Activated CD4-positive, alpha-beta T cell treated with anti-CD3 and anti-CD28 coated beads for 36 hours (primary cell): ENCODE measurements at places on chromosomes 1 and 21. TPM values are rescaled to one million over a fixed set of nuclear protein-coding genes. Genes with fewer than 3 reads are reported as not detected.

DNA sequence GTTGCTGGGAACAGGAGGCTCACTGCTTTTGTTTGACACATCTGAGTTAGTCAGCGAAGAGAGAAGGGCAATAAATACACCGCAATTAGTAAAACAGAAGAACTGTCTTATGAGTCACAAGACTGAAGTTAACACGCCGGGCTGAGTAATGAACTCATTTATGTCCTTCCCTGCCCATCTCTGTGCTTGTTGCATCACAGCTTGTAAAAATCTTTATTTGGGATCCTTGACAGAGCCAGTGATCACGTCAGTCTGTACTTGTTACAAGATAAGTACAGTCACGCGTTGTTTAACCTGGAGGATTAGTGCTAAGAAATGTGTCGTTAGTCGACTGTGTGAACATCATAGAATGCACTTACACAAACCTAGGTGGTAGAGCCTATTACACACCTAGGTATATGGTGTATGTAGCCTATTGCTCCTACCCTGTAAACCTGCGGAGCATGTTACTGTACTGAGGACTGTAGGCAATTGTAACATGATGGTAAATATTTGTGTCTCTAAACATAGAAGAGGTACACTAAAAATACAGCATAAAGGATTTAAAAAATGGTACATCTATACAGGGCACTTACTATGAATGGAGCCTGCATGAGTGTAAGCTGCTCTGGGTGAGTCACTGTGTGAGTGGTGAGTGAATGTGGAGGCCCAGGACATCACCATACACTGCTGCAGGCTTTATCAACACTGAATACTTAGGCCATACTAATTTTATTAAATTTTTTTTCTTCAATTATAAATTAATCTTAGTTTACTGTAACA lies 272.2 kb downstream of the TNR start:
- peaks cover 26% of the 10 kb centered on the region for H3K27me3 ChIP-seq
- no peaks in the 10 kb centered on the region for H3K4me1 ChIP-seq
- H3K36me3 ChIP-seq, result no peaks in the 10 kb centered on the region
- no peak overlapping the region for H3K4me3 ChIP-seq
- DNase-seq, result peak; percentile 9
- no peak overlapping the region for H3K27ac ChIP-seq

GRCh38 chr1:32239337-32239736 lies 7.7 kb upstream of the FAM167B start:
- H3K4me1 ChIP-seq, result peaks cover 19% of the 10 kb centered on the region
- no peak for DNase-seq

Gene ALG14
- 7.3 TPM for total RNA-seq

Gene FTCD
- 0.23 TPM for total RNA-seq

DNA sequence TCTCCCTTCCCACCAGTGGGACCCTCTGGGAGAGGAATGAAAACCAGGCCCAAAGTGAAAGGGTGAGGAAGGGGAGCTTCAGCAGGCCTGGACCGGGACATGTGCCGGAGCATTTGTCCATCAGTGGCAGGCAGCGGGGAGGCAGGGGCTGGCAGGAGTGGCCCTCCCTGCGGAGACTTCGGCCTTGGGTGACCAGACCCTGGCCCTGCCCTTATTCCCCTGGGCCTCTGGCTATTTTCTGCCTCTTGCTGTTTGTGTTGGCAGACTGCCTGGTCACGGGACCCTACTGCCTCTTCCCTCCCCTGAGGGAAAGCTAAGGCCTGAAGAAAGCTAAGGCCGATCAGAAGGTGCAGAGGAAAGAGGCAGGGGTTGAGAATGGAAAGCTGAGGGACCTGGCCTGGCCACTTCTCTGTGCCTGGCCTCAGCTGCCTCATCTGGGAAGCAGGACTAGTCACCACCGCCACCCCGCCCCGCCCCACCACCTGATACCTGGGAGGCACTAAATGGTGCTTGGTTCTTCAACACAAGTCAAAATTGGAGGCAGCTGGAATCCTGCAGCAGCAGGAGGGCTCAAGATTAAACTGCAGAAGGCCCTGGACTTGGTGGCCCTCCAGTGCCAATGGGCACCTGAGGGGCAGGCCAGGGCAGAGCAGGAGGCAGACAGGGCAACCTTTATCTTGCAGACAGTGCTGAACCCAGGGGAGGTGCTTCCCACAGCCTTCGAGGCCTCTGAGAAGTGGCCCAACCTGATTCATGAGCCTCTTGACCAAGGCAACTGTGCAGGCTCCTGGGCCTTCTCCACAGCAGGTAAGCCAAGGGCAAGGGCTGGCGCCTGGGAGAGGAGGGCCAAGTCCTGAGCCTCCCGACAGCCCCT lies 7.9 kb downstream of the TINAGL1 start:
- H3K4me3 ChIP-seq, result no peak overlapping the region
- H3K4me1 ChIP-seq, result peaks cover 2% of the 10 kb centered on the region
- peaks cover 10% of the 10 kb centered on the region for H3K27me3 ChIP-seq
- no peak overlapping the region for H3K27ac ChIP-seq

DNA sequence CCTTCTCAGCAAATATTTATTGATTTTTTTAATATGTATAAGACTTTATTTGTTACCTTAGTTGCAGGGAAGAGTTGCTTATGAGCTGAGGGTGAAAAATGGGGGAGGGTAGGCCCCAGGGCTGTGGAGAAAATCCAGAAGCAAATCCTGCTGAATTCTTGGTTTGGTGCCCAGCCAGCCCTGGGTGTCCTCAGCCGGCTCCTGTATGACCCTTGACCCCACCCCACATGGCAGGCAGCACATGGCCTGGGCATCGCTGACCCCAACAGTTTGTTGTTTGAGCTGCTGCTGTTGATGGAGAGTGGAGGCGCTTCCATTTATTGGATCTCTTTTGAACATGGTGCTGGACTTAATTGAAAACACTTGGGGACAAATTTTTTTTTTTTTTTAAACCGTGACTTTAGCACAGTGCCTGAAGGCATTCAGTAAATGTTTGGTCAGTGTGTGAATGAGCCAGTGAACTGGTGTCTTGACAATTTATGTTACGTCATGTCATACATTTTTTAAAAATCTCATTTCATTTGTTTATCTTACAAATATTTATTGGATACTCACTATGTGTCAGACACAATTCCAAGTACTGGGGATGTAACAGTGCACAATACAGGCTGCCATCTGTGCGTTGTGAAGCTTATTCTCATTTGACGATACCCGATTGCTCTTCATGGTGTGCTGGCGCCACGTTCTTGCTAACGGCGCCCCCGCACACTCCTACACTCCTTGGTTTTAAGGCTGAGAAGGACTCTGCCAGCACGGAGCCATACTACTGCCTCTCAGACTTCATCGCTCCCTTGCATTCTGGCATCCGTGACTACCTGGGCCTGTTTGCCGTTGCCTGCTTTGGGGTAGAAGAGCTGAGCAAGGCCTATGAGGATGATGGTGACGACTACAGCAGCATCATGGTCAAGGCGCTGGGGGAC lies 98.8 kb downstream of the MTR start:
- no peak overlapping the region for H3K27ac ChIP-seq
- peaks cover 65% of the 10 kb centered on the region for H3K36me3 ChIP-seq
- DNase-seq, result no peak
- H3K4me3 ChIP-seq, result no peak overlapping the region

Gene RPE65
- not detected for total RNA-seq

Gene SERINC2
- total RNA-seq, result 0.14 TPM

Gene OR10X1
- not detected for total RNA-seq

DNA sequence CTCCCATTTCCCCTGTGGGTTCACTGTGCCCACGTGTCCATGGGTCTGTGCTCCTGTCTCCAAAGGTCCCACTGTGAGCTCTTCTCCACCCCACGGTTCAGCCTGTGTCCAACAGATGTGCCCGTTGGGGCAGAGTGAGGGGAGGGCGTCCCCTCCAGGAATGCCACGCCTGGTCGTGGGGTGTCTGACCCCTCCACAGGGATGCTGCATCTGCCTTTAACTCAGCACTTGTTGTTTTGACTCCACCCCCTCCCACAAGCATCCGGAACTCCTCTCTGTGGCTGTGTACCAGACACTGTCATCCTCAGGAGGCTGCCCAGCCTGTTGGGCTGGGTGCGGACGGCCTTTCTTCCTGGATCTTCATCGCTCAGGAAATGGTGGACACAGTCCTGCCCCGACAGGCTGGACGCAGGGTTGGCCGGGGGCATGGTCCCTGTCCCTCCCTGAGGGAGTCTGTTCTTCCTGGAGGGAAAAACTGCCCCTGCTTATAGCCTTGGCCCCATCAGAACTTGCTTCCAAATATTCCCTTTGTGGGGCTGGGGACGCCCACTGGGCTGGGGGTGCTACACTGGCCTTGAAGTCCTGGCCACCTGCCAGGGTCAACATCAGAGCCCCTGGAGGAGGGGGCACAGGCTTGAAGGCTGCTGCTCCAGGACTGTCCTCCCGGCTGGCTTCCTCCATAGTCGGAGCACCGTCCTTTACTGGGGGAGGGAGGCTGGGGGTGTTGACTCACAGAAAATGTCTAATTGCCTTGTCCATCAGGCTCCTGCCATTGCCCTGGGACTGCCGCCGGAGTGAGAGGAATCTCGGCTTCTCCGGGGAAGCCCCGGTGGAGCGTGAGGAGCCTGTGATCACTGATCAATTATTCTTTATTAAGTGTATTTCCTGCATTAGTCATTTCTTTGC lies 182.0 kb upstream of the C1orf174 start:
- no peak for DNase-seq
- no peak overlapping the region for H3K27ac ChIP-seq
- H3K4me3 ChIP-seq, result no peak overlapping the region
- H3K4me1 ChIP-seq, result no peaks in the 10 kb centered on the region

- H3K36me3 ChIP-seq, result peaks cover 23% of the 10 kb centered on the region
- no peaks in the 10 kb centered on the region for H3K27me3 ChIP-seq
- H3K4me3 ChIP-seq, result peak overlapping the region; percentile 81
These were observed 4.6 kb downstream of the ID3 start for GRCh38 chr1:23554481-23555269.

DNA sequence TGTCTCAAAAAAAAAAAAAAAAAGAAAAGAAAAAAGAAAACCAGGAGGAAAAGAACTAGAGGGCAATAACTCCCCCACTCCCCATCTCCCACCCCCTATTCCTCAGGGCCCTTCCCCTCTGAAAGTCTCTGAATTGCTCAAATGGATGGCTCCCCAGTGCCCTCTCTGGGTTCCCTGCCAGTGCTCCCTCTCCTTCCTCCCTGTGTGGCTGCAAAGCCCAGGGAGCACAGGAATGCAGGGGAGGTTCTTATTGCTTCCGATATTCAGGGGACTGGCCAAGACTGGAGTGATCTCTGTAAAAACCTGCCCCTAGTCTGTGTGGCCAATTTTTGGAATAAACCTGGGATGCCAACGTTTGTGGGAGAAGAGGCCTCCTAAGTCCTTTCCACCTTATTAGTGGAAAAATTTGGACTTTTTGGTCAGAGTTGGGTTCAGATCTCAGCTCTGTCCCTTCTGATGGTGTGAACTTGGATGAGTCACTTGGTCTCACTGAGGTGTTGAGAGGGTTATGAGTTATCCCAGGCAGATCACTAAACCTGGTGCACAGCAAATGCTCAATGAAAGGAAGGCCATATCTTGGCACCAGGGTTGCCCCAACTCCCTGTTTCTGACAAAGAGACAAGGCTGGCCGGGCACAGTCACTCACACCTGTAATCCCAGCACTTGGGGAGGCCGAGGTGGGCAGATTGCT lies 13.4 kb upstream of the ARHGEF10L start:
- no peak overlapping the region for H3K4me3 ChIP-seq
- H3K27me3 ChIP-seq, result peaks cover 23% of the 10 kb centered on the region
- DNase-seq, result no peak
- no peaks in the 10 kb centered on the region for H3K4me1 ChIP-seq
- no peaks in the 10 kb centered on the region for H3K36me3 ChIP-seq
- no peak overlapping the region for H3K27ac ChIP-seq

DNA sequence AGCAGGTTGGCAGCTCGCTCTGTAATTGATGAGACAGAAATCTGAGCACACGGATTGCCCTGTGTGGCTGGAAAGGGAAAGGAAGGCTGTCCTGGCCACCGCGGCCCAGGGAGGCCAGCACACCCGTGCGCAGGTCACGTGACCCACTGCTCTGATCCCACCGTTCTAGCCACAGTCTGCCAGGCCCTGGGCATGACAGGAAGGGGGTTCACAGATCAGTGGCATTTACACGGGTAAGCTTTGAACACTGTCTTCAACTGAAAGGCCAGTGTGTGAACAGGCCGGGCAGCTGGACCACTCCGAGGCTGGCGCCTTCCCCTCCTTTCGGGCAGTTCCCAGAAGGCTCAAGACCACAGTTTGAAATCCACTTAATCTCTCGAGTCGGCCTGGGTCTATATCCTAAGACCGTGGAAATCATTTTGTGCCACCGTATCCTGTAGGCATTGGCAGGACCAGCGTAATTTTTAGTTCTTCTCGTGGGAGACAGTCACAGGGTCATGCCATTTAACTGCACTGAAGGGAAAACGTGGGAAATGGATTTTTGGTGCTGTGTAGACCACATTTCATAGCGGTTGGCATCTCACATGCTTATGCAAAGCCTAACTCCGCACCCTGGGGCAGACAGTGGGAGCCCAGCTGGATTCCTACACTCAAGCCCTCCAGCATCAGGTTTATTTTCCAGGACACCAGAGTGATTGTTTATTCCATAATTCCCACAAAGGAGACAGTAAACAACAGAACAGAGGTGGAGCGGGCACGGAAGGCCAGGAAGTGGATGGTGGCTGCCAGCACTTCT lies 3.1 kb upstream of the ADARB1 start:
- no peak overlapping the region for H3K27ac ChIP-seq
- H3K4me3 ChIP-seq, result no peak overlapping the region
- H3K27me3 ChIP-seq, result no peaks in the 10 kb centered on the region
- no peaks in the 10 kb centered on the region for H3K36me3 ChIP-seq
- H3K4me1 ChIP-seq, result peaks cover 13% of the 10 kb centered on the region

GRCh38 chr1:85030536-85030935 lies 17.8 kb downstream of the MCOLN3 start:
- peaks cover 10% of the 10 kb centered on the region for H3K4me1 ChIP-seq
- DNase-seq, result no peak
- no peak overlapping the region for H3K27ac ChIP-seq
- no peaks in the 10 kb centered on the region for H3K36me3 ChIP-seq
- no peak overlapping the region for H3K4me3 ChIP-seq

Gene MTARC2
- not detected for total RNA-seq

DNA sequence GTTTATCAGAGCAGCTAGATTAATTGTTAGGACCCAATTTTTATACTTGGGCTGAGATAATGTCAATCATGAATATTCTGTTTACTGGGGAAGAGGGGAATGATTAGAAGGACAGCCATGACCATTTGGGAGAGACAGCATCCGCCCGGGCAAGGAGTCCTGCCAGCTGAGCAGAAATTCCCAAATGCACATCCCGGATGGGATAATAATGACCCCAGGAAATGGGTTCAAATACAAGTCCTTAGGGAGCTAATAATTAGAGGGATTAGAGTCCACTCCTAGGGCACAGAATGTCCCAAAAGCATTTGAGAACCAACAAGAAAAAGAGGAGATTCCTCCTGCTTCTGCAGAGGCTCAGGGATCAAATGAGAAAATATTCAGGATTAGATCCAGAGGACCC lies 115.9 kb downstream of the LRRC53 start:
- H3K27ac ChIP-seq, result no peak overlapping the region
- no peaks in the 10 kb centered on the region for H3K36me3 ChIP-seq
- no peaks in the 10 kb centered on the region for H3K27me3 ChIP-seq
- H3K4me3 ChIP-seq, result no peak overlapping the region
- DNase-seq, result no peak
